ENCODE measurements at places on chromosomes 7 and 10.

GRCh38 chr7:297611-298374, 7.8 kb downstream of the FOXL3 start:
- DNase-seq, result no peak

DNA sequence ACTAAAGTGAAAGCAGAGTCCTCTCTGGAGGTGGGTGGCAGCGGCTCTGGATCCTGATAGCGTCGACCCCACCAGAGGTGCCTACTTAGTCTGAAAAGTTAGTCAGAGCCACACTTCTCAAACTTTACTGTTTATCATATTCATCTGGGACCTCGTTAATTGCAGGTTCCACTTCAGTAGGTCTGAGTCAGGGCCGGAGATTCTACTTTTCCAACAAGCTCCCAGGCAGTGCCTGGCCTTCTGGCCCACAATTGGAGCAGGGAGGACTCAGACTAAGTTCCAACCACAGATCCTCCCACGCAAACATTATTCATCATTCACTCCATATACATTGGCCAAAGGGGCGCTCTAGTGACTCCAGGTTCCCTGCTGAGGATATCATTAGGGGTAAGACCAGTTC, 78.1 kb downstream of the VSTM4 start:
- no peak for DNase-seq

GRCh38 chr10:74194545-74194944, 43.5 kb downstream of the ADK start:
- no peak for DNase-seq

DNA sequence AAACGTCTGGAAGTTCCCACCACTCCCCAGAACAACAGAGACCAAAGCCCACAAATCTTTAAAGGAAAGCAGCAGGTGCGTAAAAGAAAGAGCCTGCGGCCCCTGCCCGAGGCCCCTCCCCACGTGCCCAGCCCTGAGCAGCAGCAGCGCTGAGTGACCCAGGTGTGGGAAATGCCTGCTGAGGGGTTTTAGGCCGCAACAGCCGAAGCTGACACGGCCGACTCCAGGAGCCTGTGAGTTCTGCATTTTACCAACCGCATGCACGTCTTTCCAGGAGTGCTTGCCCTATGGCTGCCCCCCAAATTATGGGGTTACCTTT, 1.6 kb upstream of the KNDC1 start:
- no peak for DNase-seq

- no peak for DNase-seq
These were observed 368.5 kb downstream of the PLXNA4 start for GRCh38 chr7:132207782-132208181.

- DNase-seq, result no peak
These were observed 89.6 kb upstream of the FAM171A1 start for GRCh38 chr10:15460661-15461060.

All from fibroblast of skin of left biceps (primary cell).